ENCODE measurements at places on chromosomes 7 and 10.
A peak's percentile ranks its signal among the peaks of the same experiment; 100 is the strongest.

GRCh38 chr10:76723844-76724243 is 913.8 kb downstream of the KCNMA1 start:
- peak; percentile 6 for DNase-seq

DNA sequence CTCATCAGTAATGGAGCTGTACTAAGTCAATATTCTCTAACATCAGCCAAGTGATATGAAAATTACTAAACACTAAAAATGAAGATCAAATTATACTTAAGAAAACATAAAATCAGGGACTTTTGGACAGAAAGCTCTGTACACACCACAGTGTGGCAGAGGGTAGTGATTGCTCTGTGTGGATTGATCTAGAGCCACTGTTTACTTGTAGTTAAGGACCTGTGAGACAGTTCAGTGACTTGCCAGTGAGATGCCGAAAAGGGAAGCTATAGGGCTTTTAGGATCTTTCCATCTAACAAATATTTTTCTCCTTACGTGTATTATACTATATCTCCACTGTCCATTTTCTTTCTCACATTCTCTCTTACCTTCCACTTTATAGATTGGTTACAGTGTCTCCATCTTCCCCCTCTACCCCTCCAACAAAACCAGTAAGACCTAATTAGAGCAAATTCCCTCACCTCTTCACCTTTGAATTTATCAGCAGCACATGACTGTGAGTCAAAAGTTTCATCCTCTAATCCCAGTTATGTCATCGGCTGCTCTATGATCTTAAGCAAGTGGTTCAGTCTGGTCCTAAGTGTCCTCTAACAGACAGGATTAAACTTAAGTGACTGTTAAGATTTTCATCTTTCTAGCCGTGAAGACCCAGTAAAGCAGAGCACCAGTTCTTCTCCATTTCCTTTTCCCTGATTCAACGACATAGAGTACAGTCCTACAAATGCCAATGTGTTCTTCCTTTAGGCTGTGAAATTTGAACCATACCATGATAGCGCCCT is 6.9 kb downstream of the PIK3CG start:
- no peak for DNase-seq

GRCh38 chr7:126001349-126001748 is 1071.7 kb upstream of the POT1 start:
- DNase-seq: no peak

GRCh38 chr10:116311706-116312490 is 12.3 kb upstream of the CCDC172 start:
- DNase-seq: no peak

GRCh38 chr7:80844916-80845315 is 73.9 kb downstream of the SEMA3C start:
- DNase-seq: no peak

DNA sequence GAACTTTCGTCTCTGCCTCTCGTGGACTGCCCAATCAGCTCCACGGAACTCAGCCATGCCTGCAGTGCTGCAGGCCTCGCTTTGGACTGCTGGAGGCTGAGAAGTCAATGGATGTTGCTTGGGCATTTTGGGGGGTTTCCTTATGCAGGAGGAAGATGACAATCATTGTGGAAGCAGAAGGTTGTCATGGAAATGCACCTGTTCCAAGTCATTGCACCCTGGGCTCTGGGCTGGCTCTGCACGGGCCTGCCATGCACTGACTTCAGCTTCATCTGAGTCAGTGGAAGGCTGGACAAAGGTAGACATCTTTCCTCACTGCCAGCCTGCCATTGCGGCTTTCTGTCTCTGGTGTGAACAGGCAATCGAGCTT is 217.3 kb downstream of the RPS24 start:
- no peak for DNase-seq

All from GM23338 (cell line).